Vagina (tissue), 2 donors: ENCODE measurements at places on chromosomes 4 and X.

DNA sequence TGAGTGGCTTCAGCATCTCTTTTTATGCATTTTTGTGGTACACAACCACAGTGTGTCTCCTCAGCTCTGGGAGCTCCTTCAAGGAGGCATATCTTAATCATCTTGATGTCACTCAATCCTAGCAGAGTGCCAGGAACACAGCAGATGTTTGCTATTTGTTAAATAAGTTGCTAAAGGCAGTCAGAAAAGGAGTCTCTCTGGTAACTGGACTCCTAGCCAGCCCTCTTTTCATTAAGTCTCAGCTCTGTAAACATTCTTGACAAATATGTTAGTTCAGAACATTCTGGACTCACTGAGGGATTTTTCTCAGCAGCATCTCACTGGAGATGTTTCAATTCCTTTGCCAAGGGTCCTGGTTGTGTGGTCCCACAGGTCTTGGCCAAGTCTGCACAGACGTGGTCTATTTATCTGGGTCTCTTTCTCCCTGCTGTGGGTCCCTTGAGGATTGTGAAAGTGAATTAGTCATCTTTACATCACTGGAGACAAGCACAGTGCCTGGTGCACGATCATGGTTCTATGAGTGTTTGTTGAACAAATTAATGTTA is 20.3 kb upstream of the FAM9C start:
- no peak for DNase-seq

GRCh38 chrX:124680287-124680686 is 333.9 kb downstream of the SH2D1A start:
- no peak for DNase-seq

DNA sequence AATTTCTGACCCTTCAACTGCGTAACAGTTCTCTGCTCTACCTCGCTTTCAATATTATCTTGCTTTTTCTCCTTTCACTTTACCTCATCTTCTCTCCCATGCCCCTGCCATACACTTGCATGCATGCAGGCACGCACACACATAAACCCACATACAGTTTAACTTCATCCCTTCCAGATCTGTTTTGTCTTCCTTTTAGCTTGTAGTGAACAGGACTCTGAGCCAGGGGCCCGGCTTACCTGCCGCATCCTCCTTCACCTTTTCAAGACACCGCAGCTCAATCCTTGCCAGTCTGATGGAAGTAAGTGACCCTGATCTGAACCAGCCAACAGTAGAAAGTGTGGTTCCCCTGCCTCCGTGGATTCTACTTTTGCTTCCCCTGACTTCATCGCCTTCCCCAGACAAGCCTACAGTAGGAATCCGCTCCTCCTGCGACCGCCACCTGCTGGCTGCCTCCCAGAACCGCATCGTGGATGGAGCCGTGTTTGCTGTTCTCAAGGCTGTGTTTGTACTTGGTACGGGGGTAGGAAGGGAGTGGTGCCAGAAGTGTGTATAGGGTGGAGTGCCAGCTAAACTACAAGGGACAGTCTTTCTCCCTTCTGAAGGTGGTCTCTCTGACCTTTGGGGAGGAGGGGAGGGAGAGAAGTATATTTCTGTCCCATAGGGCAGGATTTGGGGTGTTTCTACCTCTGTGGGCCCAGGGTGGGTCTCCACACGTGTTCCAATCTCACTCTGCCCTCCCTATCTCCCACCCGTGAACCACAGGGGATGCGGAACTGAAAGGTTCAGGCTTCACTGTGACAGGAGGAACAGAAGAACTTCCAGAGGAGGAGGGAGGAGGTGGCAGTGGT is 10.7 kb downstream of the MED12 start:
- no peak for DNase-seq

DNA sequence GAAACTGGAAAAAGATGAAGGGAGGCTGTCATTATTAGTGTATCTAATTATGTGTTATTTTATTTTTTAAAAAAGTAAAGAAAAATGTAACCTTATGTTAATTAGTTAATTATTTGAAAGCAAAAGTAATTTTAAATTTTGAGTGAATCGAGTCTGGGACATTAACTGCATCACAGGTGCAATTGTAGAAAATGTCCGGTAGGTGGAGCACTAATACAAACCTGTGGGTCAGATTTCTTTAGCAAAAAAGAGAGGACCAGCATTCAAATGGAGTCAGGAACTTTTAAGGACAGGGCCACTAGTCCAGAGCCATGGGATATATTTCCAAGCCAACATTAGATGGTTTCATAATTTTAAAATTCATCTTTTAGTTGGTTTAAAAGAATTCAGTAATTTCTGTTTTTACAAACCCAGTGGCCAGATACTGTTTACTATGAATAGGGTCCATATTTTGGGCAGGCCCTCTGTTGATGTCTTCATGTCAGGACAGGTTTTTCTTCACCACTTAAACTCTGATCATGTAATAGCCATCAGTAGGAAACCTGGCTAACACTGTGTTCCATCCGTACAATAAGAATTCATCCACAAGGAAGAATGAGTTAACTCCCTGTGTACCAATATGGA is 27.2 kb downstream of the BST1 start:
- DNase-seq, result no peak

GRCh38 chr4:82645936-82646565 is 84.3 kb upstream of the TMEM150C start:
- DNase-seq, result no peak

DNA sequence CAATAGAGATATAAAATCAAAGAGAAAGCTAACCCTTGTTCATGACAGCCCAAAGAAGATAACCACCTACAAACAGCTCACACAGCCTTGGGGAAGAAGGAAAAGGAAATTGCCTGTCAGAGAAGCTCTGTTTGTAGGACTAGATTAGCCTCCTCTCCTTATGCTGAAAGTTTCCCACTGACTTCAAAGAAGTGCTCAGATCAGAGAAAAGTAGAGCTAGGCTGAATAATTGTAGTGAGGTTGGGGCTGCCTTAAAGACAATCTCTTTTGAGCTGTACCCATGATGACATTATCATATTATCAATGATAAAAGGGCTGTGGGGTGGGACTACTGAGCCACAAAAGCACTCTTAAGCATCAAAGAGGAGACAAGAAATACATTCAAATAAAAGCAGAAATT is 223.0 kb upstream of the GALNT7 start:
- no peak for DNase-seq

DNA sequence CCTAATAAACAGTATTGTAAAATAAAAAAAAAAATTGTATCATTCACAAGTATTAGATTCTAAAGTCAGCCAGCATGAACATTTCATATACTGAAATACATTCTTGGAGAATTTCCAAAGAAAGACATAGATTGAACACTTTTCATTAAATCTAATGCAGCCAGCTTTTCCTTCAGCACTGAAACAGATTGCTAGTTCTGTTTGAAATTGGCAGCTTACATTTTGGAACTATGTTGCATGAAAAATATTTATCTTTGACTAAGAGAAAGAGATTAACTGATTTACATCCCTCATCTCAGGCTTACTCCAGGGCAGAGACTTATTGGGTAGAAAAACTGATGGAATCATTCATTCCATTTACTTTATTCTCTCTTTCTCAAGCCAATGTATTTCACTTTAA is 272.7 kb downstream of the PDHA2 start:
- DNase-seq, result no peak

DNA sequence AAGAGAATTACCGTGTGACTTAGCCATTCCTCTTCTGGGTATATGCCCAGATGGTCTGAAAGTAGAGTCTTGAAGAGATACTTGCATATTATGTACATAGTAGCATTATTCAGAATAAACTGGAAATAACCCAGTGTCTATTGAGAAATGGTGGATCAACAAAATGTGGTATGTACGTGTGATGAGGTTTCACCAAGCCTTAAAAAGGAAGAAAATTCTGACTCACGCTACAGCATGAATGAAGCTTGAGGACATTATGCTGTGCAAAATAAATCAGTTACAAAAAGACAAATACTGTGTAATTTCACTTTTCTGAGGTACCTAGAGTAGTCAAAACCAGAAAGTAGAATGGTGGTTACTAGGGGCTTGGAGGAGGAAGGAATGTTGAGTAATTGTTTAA is 37.3 kb downstream of the GBA3 start:
- no peak for DNase-seq

DNA sequence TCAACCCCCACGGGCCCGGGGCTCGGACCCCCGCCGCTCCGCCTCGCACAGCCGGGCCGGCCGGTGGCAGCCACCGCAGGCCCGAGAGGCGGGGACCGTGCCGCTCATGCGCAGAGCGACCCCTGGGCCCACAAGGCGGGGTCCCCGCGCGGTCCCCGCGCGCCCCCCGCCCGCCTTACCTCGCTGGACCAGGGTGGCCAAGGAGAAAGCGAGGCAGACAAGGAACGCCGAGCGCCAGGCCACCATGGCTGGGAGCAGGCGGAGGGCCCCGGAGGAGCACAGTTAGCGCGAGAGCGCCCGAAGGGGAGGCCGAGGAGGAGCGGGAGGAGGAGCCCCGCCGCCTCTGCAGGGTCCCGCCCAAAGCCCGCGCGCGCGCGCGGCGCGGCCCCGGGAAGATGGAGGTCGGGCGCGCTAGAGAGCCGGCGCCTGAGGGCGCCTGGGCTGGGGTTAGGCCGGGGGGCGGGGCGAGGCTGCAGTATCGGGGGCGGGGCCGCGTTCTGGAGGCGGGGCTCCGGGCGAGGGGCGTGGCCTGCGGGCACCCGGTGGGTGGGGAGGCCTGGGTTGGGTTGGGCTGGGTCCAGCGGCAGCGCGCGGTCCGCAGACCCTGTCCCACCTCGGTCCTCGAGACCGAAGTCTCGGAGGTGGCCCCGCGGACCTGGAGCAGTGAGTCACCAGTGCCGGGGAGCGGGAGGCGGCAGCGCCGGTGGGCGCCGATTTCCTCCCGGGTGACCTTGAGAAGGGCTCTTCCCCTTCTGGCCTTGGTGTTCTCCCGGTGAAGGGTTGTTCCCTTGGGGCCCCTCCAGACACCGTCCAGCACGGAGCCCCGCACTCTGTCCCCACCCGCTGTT is at the start of gene CD99L2:
TSS of gene CD99L2 (minus strand) at position 326 of the 848 bp plus-strand sequence. CDS start at position 246, 80 bp downstream.
- DNase-seq, result no peak

DNA sequence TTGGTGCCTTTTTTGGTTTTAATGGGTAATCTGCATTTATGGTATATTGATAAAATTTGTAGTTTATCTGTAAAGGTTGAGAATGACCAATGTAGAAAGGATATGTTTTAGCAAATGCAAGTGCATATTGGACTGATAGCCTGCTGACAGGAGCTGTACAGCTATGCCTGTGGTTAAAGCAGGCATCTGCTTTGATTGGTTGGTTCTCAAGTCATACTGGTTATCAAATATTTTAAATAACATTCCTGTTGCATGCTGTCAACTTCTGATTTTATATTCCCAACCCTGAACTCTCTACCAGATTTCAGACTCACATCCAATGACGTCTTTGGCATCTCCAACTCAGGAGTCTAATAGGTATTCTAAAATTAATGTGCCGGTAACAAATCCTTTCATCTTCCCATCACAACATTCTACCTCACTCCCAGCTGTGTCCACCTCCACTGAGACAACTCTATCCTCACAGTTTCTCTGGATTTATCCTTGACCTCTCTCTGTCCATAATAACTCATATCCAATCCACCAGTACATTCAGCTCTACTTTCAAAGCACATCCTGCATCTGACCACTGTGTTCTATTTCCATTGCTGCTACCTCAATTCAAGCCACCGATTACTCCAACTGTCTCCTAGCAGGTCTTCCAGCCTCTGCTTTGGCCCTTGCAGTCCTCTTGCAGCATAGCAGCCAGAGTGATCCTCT is 125.7 kb downstream of the CAMK2D start:
- no peak for DNase-seq

- DNase-seq, result no peak
Observed at GRCh38 chr4:1511441-1512041, 105.3 kb upstream of the NKX1-1 start.

- DNase-seq, result no peak
Observed at GRCh38 chr4:25346913-25347312, 30.1 kb upstream of the ANAPC4 start.

DNA sequence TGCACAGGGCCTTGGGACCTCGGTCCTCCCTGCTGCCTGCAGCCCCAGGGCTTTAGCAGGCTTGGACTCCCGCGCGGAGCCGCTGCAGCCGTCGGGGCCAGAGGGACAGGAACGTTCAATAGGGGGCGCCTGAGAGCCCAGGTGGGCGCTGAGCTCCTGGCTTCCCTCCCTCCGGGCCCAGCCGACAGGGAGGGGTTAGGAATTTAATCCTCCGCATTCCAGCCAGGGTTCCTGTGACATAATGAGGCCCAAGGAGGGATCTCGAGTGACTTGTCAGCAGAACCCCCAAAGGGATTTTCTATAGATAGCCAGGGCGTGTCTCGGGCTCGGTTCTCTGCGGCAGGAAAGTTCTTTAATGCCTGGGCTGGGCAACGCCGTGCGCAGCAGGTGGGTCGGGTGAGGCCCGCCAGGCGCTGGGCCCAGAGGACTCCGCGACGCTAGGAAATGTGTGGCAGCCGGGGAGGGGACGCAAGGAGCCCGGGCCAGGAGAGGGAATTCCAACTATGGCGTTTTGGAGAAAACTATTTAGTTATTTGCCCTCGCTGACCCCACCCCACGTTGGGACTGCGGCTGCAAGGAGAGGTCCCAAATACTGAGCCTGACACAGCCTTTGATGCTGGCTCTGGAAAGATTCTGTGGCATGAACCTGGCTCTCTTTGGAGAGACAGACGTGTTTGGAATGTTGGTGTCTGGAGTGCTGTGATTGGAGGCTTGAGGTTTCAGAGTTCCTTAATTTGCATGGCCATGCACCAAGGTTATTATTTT is 285.2 kb upstream of the GATB start:
- DNase-seq, result no peak

- DNase-seq, result no peak
Observed at GRCh38 chr4:71713611-71714203, 70.2 kb downstream of the GC start.

DNA sequence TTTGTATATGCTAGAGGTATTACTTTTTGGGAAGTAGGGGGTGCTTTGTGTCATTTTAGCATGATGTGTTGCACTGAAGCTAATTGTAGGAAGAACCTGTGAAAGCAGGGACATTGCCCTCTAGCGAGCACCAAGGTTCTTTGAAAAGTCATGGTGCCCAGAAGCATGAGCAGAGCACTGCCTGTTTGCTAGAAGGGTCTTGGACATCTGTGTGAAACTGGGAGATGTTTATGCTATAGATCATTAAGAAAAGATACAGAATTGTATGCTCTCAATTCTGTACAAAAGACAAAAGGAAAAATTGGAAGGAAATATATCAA is 14.7 kb downstream of the GRPR start:
- no peak for DNase-seq

GRCh38 chr4:106366026-106366425 is 2.6 kb downstream of the GIMD1 start:
- DNase-seq, result no peak

GRCh38 chr4:3285558-3286334 is 7.1 kb upstream of the RGS12 start:
- no peak for DNase-seq

DNA sequence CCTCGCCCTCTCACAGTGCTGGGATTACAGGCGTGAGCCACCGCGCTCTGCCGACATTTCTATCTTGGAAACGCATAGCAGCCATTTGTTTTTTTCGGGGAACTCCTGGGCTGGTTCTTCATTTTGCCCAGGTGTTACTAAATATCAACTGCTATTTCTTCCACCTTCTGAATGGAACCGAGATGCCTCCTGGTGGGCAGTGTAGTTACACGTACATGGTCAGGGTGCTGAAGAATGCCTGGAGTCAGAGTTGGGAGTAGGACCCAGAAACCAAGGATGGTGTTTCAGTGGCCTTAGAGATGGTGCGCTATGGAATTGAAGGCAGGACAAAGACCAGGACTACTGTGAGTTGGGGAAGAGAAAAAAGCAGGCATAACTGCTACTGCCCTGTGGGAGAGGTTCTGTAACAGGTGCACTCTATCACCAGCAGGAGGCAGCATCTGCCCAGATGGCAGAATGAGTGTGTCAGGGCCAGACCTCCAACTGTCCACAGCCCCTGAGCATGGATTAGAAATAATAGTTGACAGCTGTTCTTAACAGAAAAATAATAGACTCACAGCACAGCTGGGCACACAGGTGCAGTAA is 81.7 kb downstream of the ZC4H2 start:
- no peak for DNase-seq
